HCT116 (cell line): ENCODE measurements at places on chromosomes 12 and 14.
A peak's percentile ranks its signal among the peaks of the same experiment; 100 is the strongest.

DNA sequence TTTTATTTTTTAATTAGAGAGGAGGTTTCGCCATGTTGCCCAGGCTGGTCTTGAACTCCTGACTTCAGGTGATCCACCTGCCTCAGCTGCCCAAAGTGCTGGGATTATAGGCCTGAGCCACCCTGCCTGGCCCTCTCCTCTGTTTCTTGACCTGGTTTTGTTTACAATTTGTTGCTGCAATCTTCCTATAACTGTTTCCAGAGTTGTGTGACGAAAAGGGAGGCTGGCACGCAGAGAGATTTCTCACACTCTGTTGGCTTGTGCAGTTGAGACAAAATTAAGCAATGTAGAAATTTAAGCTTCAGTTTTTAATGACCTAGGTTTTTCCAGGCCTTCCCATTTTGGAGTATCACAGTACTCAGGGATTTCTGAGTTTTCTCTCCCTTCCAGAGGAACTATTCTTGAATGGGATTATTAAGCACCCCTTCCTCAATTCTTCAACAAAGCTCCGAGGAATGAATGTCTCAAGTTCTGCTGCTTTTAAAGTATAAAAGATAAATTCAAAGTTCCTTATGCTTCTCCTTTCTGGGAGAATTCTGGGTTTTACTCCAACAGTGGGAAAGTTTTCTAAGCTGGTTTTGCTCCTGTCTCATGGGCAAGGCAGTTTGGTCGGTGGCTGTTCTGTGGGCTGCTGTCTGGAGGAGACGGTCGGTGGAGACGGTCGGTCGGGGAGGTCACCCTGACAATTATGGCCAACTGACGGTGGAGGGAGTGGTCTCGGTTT is 20.4 kb upstream of the FOS start:
- no peak for DNase-seq

GRCh38 chr12:54579696-54580333 is 8.6 kb downstream of the PPP1R1A start:
- peak; percentile 55 for DNase-seq

GRCh38 chr14:102140027-102140749 is 491 bp downstream of the WDR20 start:
- no peak for DNase-seq

DNA sequence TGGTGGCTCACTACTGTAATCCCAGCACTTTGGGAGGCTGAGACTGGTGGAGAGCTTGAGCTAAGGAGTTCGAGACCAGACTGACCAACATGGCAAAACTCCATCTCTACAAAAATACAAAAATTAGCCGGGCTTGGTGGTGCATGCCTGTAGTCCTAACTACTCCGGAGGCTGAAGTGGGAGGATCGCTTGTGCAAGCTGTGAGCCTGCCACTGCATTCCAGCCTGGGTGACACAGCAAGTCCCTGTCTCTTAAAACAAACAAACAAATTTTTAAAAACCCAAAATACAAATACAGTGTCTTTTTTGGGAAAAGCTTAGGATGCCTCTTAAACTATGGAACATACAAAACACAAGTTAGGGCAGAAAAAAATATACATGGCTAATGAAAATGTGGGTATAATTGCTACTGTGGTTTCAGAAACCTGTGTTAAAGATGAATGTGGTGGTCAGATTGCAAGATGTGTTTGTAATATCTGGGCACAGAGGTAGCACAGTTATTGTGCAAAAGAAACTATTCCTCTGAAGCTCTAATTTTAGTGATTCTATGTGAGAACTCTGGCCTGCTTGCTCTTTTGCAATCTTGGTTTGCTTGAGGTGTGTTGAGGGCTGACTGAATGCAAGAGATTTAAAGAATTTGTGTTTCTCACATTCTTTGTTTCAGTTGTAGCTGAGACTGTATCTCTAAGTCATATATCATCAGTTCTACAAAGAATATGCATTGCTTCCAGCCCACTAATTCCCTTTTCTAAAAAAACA is 3.9 kb upstream of the HSPA2 start:
- DNase-seq: no peak

GRCh38 chr14:87960013-87960787 is 32.8 kb downstream of the GALC start:
- no peak for DNase-seq

GRCh38 chr12:5008661-5009060 is 35.0 kb upstream of the KCNA5 start:
- DNase-seq: no peak

DNA sequence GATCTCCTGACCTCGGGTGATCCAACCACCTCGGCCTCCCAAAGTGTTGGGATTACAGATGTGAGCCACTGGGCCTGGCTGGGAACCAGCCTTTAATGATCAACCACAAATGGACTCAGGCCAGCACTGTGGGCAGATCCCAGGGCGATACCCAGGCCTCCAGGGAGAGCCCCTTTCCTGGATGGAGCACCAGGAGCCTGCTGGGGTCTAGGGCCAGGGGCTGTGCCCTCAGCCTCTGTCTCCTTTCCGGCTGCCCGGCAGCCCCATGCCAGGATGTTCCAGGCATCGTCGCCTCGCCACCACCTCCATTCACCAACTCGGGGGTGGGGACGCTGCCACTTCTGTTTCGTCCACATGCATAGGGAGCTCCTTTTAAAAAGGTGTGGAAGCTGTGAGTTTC is 2.3 kb downstream of the ADGRD1 start:
- DNase-seq: no peak

- no peak for DNase-seq
These were observed 200.1 kb downstream of the DAD1 start for GRCh38 chr14:22388669-22389595.

DNA sequence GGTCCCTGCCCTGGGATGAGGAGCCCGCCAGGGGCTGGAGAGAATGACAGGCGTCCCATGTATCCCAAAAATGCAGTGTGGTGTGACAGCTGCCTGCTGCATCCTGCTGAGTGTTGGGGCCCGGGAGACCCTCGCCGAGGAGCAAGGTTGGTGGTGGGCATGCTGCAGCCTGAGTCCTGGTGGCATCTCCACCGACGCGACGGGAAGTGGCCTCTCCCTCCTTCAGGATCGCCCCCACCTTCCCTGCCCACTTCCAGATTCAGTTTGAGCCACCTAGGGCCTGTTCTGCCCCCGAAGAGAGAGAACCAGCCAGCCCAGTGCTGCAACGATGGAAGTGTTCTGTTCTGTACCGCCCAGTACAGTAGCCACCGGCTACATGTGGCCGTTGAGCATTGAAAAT is 70.1 kb downstream of the TSPAN9 start:
- no peak for DNase-seq

GRCh38 chr14:76267322-76268046 is 108.5 kb upstream of the ESRRB start:
- DNase-seq: no peak

- no peak for DNase-seq
These were observed 388.5 kb downstream of the AACS start for GRCh38 chr12:125453751-125454150.

DNA sequence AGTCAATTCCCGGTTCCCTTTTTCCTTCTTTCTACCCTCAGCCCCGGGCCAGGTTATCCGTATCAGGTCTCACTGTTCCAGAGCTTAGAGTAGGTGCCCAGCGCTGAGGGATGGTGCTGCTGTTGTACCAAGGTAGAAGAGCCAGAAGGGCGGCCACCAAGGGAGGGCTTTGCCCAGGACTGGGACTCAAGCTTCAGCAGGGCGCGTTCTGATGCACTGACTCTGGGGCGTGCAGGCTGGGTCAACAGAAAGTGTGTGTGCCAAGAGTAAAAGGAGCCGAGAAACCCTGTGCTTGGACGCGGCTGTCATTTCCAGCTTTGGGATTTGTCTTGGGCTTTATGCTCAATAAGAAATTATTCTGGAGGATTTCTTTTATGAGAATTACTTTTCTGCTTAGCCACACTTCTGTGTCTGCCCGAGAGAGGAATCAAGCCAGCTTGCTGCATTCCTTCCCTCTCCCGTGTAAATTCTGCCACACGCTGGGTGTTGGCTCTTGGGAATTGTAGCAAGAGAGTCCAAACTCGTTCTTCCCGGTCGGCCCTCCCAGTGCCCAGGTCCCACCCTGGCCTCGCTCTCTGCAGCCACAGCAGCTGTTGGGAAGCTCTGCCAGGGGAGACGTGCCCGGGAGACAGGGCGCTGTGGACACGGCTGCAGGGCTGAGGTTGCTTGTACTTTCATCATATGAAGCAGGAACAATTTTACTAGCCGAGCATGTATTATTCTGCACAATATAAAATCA is 98.0 kb downstream of the FBXL14 start:
- DNase-seq: no peak

- DNase-seq: no peak
These were observed 22.2 kb upstream of the ABCD4 start for GRCh38 chr14:74324931-74325361.

DNA sequence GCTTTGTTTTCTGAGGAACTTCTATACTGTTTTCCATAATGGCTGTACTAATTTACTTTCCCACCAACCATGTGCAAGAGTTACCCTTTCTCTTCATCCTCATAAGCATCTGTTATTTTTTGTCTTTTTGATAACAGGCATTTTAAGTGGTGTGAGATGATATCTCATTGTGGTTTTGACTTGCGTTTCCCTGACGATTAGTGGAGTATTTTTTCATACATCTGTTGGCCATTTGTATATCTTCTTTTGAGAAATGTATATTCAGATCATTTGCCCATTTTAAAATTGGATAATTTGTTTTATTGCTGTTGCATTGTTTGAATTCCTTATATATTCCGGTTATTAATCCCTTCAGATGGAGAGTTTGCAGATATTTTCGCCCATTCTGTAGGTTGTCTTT is 10.2 kb upstream of the HMGA2 start:
- DNase-seq: no peak

GRCh38 chr12:14710632-14711320 is 14.4 kb upstream of the GUCY2C start:
- DNase-seq: no peak

- no peak for DNase-seq
These were observed 28.6 kb downstream of the BRMS1L start for GRCh38 chr14:35854696-35855270.

DNA sequence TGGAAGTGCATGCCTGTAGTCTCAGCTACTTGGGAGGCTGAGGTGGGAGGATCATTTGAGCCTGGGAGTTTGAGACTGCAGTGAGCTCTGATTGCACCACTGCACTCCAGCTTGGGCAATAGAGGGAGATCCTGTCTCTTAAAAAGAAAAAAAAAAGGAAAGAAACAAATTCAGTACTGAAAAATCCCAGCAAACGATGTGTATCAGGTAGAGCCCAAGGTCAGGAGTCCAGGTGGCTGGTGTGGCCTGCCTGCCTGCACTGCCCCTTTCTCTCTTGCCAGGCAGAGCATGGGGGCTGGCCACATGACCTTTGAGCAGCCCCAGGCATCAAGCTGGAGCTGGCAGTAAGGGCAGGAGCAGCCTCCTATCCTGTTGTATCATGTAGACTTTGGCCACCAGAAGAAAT is 31.8 kb downstream of the ELK3 start:
- no peak for DNase-seq

- DNase-seq: no peak
These were observed 87.1 kb upstream of the PLEKHG7 start for GRCh38 chr12:92615703-92616102.

GRCh38 chr12:6200256-6201212 is at the start of gene CD9:
Gene CD9 (plus strand): TSS chr12:6200400. CDS start chr12:6200500, 100 bp downstream.
- peak; percentile 46 for DNase-seq

GRCh38 chr14:101408077-101408831 is 153.0 kb upstream of the DIO3 start:
- DNase-seq: no peak

- DNase-seq: no peak
These were observed 21.5 kb downstream of the RIN3 start for GRCh38 chr14:92534932-92535643.

- DNase-seq: no peak
These were observed 27.3 kb upstream of the ANO2 start for GRCh38 chr12:5972387-5972786.

DNA sequence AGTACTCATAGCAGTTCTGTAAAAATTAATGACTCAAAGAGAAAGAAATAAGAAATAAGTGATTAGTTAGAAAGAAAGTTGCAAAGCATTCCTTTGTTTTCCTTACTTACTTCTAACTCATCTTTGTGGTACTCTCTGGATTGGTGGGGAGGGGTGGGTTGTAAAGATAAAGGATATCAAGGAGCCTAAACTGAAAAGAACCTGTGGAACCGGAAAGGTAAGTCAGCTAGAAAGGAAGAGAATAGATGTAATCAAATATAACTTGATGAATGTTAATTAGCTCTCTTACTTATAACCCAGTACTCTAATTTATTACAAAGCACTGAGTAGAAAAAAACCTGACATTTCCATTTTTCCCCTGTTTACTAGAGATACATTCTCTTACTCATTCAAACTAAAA is 37.5 kb upstream of the KRR1 start:
- DNase-seq: no peak

DNA sequence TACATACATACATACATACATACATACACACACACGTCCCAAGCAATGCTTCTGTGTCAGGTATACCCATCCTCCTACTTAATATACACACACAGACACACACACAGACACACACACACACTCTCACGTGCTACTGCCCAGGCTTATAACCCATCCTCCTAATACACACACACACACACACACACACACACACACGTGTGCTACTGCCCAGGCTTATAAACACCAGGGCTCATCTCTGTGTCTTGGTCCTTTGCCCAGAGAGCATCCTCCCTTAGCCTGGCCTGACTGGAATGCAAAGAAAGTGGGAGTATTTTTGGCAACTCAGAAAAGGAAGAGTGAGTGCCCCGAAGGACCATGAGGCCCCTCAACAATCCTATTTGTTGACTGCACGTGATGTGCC is 129.0 kb downstream of the RBM19 start:
- DNase-seq: no peak

DNA sequence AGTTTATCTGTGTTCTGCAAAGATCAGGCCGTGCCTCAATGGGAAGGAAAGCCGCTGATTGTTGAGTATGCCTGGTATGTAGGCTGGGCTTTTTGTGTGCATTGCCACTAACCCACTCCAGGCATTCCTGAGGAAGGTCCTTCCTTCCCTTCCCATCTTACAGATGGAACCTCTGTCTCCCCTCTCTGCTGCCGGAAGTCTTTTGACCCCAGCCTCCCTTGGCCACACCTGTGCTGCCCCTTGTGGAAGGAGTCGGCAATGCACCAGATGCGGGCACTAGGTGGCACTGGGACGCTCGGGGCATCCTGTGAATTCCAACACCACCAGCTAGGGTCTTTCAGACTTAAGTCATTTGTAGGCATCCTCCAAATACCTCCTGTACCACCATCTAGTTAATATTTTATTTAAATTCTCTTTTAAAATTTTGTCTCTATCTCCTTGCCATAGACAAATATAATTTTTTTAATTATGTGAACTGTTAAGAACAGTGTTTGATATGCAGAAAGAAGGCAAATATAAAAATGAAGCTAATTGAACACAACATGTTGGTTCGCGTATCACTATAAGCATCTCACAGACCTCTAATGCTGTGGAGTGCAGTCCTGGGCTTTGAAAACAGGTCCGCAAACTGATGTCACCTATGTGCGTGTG is 99.6 kb downstream of the RIN3 start:
- DNase-seq: no peak
